GDM1 (cell line): ENCODE measurements at places on chromosomes 4 and X.
A peak's percentile ranks its signal among the peaks of the same experiment; 100 is the strongest.

DNA sequence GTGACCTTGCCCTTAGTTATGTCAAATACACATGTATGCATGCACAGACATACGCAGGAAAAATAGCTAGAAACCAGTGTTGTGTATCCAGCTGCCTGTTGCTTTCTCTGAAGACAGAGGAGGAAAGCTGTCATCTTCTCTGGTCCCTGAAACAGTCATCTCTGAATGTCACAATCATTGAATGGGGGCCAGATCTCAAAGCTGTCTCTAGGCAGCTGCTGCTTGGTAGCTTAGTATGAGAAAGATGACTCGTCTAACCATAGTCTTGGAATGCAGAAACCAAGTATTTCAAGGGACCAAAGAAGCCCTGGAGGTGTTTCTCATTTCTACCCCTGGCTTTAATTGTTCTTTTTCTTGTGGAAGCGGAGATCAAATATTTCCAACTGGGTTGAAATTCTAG lies 4.0 kb downstream of the GRIA3 start:
- DNase-seq = no peak

DNA sequence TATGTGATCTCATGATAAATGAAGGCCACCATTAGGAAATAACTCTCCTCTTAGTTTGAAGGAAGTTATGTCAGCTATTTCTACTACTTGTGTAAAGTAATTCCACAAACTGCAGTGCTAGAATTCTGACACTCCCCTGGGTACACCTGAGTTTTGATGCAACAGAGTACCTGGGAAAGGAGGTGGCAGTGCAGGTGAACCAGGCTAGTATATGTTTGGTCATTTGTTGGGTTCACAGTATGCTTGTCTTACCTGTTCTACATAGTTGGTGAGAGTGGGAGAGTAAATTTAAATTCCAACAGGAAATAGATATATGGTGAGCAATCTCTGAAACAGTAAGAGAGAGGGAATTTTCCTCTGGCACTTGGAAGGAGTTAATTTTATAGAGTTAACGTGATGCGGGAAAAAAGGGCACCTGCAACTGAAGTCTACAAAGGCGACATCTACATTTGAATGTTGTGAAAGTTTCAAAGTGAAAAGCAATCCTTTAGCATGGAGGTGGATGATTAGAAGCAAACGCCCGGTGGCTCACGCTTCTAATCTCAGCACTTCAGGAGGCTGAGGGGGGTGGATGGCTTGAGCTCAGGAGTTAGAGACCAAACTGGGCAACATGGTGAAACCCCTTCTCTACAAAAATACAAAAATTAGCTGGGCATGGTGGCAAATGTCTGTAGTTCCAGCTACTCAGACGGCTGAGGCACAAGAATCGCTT lies 8.3 kb upstream of the SLC10A6 start:
- DNase-seq = no peak

DNA sequence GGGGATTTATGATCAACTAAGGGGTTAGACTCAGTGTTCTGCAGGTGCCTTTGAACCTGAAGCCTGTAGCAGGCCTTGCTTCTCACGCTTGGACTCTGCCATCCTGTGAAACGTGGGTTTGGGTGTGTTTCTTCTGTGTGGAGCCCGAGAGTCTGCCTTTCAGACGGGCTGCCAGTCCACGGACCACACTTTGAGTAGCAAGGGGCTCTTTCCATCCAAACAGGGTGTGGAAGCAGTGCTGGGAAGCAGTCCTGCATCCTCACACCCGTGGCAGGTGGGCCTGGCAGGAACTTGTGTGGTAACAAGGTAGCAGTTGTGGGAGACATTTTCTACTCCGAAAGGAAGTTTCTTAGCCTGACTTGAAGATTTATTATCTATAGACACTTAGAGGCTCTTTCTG lies 22.7 kb downstream of the RGS12 start:
- no peak for DNase-seq

- no peak for DNase-seq
These were observed 1399.3 kb downstream of the STIM2 start for GRCh38 chr4:28259951-28260350.

DNA sequence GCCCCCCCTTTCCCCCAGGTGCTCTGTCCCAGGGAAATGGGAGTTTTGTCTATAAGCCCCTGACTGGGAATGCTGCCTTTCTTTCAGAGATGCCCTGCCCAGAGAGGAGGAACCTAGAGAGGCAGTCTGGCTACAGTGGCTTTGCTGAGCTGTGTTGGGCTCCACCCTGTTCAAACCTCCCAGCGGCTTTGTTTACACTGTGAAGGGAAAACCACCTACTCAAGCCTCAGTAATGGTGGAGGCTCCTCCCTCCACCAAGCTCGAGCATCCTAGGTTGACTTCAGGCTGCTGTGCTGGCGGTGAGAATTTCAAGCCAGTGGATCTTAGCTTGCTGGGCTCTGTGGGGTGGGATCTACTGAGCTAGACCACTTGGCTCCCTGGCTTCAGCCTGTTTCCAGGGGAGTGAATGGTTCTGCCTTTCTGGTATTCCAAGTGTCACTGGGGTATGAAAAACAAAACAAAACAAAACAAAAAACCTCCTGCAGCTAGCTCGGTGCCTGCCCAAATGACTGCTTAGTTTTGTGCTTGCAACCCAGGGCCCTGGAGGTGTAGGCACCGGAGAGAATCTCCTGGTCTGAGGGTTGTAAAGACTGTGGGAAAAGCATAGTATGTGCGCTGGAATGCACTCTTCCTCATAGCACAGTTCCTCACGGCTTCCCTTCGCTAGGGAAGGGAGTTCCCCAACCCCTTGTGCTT lies 41.7 kb downstream of the ITM2A start:
- no peak for DNase-seq

DNA sequence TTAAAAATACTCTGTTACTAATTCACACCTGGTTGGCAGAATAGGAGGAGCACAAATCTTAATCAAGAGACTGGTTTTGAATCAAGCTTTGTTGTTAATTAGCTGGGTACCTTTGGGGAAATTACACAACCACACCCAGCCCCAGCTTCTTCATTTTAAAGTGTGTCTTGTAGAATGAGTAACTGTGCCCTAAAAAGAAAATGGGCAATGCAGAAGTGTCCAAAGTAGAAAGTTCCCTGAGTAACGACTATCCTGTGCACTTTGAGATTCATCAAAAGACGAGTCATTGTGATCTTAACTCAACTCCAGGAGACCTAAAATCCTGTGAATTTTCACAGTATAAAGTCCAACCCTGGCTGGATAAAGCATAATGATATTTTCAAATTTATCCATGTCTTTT lies 792.3 kb upstream of the HS3ST1 start:
- no peak for DNase-seq

GRCh38 chr4:142961866-142962265 lies 115.8 kb upstream of the INPP4B start:
- DNase-seq = peak; percentile 55

DNA sequence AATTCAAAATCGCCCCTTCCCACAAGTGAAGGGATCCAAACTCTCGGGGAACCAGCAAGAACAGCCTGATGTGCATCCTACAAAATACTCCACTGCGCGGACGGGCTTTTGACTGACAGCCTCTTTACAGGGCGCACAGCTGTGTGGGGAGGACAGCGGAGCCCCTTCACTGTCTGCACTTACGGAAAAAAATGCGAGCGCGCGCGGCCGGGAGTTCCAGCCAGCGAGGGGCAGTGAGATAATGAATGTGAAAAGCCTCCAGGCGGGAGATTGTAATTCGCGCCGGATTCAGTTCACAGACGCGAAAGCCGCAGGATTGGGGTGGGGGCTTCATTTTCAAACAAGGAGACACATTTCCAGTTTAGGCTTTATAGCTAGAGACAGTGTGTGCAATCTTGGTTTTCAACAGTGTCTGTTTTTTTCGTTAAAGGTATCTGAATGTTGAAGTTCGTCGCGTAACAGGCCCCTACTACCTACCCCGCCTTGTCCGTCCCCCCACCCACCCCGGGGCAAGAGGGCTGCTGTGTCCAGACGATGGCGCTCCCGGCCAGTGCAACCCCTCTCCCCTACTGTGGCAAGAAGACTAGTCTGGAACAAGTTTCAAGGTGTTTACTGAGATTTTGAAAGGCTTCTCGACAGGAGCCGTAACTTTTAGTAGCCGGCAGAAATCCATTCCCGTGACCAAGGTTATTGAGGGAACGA lies 1.7 kb upstream of the GPR50 start:
- no peak for DNase-seq

GRCh38 chr4:129738175-129738574 lies 642.2 kb downstream of the C4orf33 start:
- DNase-seq = no peak
